ENCODE measurements at places on chromosomes 5 and 9. TPM values are rescaled to one million over a fixed set of nuclear protein-coding genes. Genes with fewer than 3 reads are reported as not detected.

- H3K27me3 ChIP-seq = no peaks in the 10 kb centered on the region
- no peak overlapping the region for H3K27ac ChIP-seq
- no peak for DNase-seq
These were observed 33.1 kb downstream of the RANBP6 start for GRCh38 chr9:5982317-5982716.

DNA sequence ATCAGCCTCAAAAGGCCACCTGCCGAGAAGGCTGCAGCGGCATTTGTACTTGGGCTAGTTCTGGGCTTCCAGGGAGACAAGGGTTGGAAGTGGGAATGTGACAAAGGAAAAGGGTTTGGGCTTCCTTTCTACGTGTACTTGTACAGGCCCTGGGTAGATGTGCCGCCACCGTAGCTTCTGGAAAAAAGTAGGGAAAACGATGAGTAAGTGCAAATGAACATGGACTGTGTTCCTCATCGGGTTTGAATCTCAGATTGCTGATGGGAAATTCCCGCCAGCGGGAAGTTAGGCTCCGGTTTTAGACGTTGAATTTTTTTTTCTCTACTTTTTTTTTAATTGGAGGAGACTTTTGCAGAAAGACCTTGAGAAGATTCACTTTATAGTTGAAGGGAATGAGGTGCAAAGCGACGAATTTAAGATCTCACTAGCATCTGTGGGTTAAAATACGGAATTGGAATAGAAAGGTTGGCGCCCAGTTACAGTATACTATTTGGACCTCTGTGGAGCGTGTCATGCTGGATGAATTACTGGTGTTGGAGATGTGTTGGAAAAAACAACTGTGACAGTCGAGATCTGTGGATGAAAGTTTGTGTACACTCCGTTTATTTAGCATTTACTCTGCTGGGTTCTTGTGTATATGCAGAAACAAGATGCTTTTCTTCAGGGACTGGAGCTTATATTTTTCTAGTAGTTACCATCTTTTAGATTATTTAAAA lies 1.2 kb downstream of the G3BP1 start:
- no peak for DNase-seq
- peaks cover 14% of the 10 kb centered on the region for H3K36me3 ChIP-seq
- H3K27me3 ChIP-seq = no peaks in the 10 kb centered on the region
- H3K4me3 ChIP-seq = peak overlapping the region; percentile 99
- H3K27ac ChIP-seq = peak overlapping the region; percentile 94

- H3K36me3 ChIP-seq = no peaks in the 10 kb centered on the region
- no peak overlapping the region for H3K27ac ChIP-seq
- no peaks in the 10 kb centered on the region for H3K27me3 ChIP-seq
- no peaks in the 10 kb centered on the region for H3K4me1 ChIP-seq
These were observed 46.0 kb downstream of the VAV2 start for GRCh38 chr9:133945977-133946753.

ANP32B gene
- total RNA-seq = 145 TPM

ABITRAM gene
- 11.4 TPM for total RNA-seq

- no peak within 1 kb of the TSS for H3K27ac ChIP-seq
- no peak within 1 kb of the TSS for H3K4me3 ChIP-seq
- peak; percentile 89 for DNase-seq
- H3K27me3 ChIP-seq = no peaks in the 10 kb centered on the region
These were observed at the start of gene PTGES for GRCh38 chr9:129752900-129753729. TSS of gene PTGES (minus strand) at chr9:129753042. CDS start at chr9:129753012, 30 bp downstream.

GRCh38 chr5:180486636-180487149 lies 7.5 kb upstream of the CNOT6 start:
- no peaks in the 10 kb centered on the region for H3K36me3 ChIP-seq
- H3K27me3 ChIP-seq = no peaks in the 10 kb centered on the region
- H3K4me1 ChIP-seq = no peaks in the 10 kb centered on the region

BTNL9 gene
- total RNA-seq = not detected

- no peaks in the 10 kb centered on the region for H3K36me3 ChIP-seq
- no peak overlapping the region for H3K4me3 ChIP-seq
- H3K27ac ChIP-seq = no peak overlapping the region
- H3K4me1 ChIP-seq = peaks cover 4% of the 10 kb centered on the region
- no peak for DNase-seq
These were observed 372.7 kb downstream of the TMEM38B start for GRCh38 chr9:106066940-106067524.

SHROOM1 gene
- 9.0 TPM for total RNA-seq

SLC36A2 gene
- total RNA-seq = 0.45 TPM

ARHGEF37 gene
- total RNA-seq = 1.3 TPM

DNA sequence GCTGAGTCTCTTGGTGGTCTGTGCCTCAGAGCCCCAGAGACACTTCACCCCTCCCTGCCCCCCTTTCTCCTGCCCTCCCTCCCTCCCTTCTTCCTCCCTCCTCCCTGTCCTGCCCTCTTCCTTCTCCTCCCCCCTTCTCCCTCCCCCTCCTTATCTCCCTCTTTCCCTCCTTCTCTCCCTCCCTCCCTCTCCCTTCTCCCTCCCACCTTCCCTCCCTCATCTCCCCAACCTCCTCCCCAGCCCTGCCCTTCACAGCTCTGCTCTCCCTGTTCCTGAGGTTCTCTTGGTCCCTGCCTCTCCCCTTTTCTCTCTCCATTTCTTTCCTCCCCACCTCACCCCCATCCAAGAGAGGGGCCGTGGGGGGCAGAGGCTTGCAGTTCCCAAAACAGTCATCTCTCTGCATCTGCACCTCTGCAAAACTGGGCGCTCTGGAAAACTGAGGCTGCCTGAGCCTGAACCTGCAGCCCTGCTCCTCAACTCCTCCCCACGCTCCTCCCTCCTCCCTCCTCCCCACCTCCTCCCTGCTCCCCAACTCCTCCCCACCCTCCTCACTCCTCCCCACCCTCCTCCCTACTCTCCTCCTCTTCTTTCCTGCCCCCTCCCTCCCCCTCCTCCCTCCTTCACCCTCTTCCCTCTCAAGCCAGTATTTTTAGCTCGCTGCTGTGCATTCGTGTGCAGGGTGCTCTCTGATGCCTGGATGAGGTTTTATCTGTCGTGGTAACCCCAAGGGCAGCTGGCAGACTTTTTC lies 219.1 kb downstream of the C9orf50 start:
- H3K27ac ChIP-seq = peak overlapping the region; percentile 68
- H3K36me3 ChIP-seq = no peaks in the 10 kb centered on the region
- no peak overlapping the region for H3K4me3 ChIP-seq

GRCh38 chr5:92543201-92543600 lies 1037.8 kb downstream of the NR2F1-AS1 start:
- no peaks in the 10 kb centered on the region for H3K36me3 ChIP-seq
- no peaks in the 10 kb centered on the region for H3K27me3 ChIP-seq

PRDM9 gene
- total RNA-seq = not detected

- H3K27me3 ChIP-seq = no peaks in the 10 kb centered on the region
- H3K4me3 ChIP-seq = no peak overlapping the region
- no peak for DNase-seq
- H3K4me1 ChIP-seq = peaks cover 10% of the 10 kb centered on the region
- no peaks in the 10 kb centered on the region for H3K36me3 ChIP-seq
- H3K27ac ChIP-seq = no peak overlapping the region
These were observed 27.2 kb downstream of the SLC25A48 start for GRCh38 chr5:135861641-135862040.

CDKN2B gene
- total RNA-seq = 7.0 TPM

DNA sequence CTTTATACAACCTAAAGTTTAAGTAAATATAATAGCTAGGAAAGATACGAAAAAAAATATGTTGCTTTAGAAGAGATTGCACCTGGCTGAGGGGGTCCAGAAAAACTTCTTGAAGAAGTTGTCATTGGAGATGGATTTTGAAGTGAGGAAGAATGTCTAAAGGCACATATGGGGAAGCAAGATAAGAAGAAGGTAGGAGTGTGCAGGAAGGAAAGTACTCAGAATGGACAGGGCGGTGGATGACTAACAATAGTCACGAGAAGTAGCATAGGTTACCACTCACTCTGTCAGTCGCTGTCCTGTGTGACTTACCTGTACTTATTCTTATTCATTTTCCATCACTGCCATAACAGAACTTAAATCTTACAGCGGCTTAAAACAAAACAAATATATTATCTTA lies 251.6 kb downstream of the GRIA1 start:
- no peaks in the 10 kb centered on the region for H3K36me3 ChIP-seq
- H3K27me3 ChIP-seq = no peaks in the 10 kb centered on the region
- DNase-seq = no peak
- H3K27ac ChIP-seq = no peak overlapping the region
- H3K4me1 ChIP-seq = no peaks in the 10 kb centered on the region
- H3K4me3 ChIP-seq = no peak overlapping the region

DNA sequence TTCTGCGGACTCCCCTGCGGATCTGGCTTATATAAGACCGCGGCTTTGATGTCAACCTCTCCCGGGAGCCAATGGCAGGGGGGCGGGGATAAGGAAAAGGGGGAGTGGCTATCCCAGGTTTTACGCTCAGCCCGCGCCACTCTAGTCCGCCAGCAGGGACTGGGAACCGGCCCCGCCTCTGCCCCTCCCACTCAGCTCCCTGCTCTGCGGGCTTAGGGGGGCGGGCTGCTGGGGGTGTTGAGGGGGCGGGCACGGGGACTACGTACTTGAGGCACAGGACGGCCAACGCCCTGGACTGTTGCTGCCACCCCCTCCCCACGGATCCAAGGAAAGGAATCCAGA lies at the start of gene HAND1:
Gene HAND1, minus strand, starts transcription at position 4 of the 342 bp plus-strand sequence. CDS start 219 bp downstream, outside the sequence.
- peak; percentile 96 for DNase-seq
- H3K4me1 ChIP-seq = peaks cover 4% of the 10 kb centered on the region
- no peak within 1 kb of the TSS for H3K27ac ChIP-seq
- peaks cover 100% of the 10 kb centered on the region for H3K27me3 ChIP-seq
- H3K4me3 ChIP-seq = peak within 1 kb of the TSS; percentile 76
- H3K36me3 ChIP-seq = no peaks in the 10 kb centered on the region

FBLL1 gene
- 1.1 TPM for total RNA-seq

GPR21 gene
- total RNA-seq = not detected

GRCh38 chr9:16417161-16417560 lies 453.3 kb downstream of the BNC2 start:
- no peaks in the 10 kb centered on the region for H3K27me3 ChIP-seq
- H3K27ac ChIP-seq = peak overlapping the region; percentile 40
- no peak overlapping the region for H3K4me3 ChIP-seq
- H3K36me3 ChIP-seq = no peaks in the 10 kb centered on the region

GRCh38 chr9:130296783-130297055 lies 31.2 kb downstream of the HMCN2 start:
- no peak overlapping the region for H3K4me3 ChIP-seq
- no peaks in the 10 kb centered on the region for H3K4me1 ChIP-seq
- H3K36me3 ChIP-seq = no peaks in the 10 kb centered on the region
- no peak overlapping the region for H3K27ac ChIP-seq
- DNase-seq = peak; percentile 42

GRCh38 chr5:153901449-153901848 lies 137.3 kb downstream of the FAM114A2 start:
- no peak overlapping the region for H3K4me3 ChIP-seq
- no peak overlapping the region for H3K27ac ChIP-seq
- H3K36me3 ChIP-seq = no peaks in the 10 kb centered on the region
- H3K4me1 ChIP-seq = no peaks in the 10 kb centered on the region

DNA sequence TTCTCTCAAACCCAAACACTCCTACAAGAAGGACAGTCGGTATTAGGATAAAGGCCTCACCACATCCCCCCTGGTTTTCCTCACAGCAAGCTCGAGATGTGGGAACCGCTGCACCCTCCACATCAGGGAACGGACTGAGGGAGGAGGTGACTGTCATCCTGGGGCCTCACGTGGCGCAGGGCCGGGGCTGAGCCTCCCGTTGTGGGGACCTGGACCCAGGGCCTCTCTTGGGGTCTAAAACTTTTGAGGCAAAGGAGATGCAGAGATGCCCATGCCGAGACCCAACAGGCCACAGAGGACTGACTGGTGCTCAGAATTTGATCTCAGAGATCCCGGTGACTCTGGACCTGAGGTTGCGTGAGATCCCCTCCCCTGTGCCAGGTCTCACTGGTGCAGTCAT lies 72.7 kb downstream of the MRPL36 start:
- no peaks in the 10 kb centered on the region for H3K4me1 ChIP-seq
- no peaks in the 10 kb centered on the region for H3K36me3 ChIP-seq
- no peaks in the 10 kb centered on the region for H3K27me3 ChIP-seq
- peak; percentile 31 for DNase-seq
- H3K4me3 ChIP-seq = no peak overlapping the region

HDHD3 gene
- total RNA-seq = 25.1 TPM

GFPT2 gene
- total RNA-seq = 37.3 TPM

DNA sequence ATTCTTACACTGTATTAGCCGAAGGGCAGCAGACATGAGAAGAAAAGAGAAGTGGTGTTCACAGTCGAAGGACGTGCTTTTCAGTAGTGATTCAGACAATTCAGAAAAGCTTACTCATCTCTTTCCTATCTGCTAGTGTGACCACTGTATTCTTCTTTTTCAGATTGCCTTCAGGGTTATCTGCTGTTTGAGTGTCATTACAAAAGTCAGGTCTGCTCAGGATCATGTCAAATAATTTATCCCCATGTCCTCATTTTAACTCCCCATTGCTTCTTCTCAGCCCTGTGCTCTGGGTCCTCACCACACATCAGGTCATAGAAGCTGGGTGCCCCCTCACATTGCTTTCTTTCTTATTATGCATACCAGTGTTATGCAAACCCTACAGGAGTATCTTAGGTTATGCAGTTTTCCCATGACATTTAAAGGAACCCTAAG lies 394.0 kb downstream of the CETN3 start:
- DNase-seq = peak; percentile 49
- no peaks in the 10 kb centered on the region for H3K27me3 ChIP-seq
- no peak overlapping the region for H3K4me3 ChIP-seq
- no peak overlapping the region for H3K27ac ChIP-seq
- H3K4me1 ChIP-seq = peaks cover 6% of the 10 kb centered on the region

- no peak within 1 kb of the TSS for H3K27ac ChIP-seq
- no peaks in the 10 kb centered on the region for H3K36me3 ChIP-seq
- no peaks in the 10 kb centered on the region for H3K4me1 ChIP-seq
- no peak within 1 kb of the TSS for H3K4me3 ChIP-seq
- H3K27me3 ChIP-seq = peaks cover 2% of the 10 kb centered on the region
- peak; percentile 78 for DNase-seq
These were observed at the start of gene F2RL2 for GRCh38 chr5:76622973-76623596. TSS of gene F2RL2 (minus strand) at chr5:76623403. CDS start at chr5:76623230, 173 bp downstream.

GRCh38 chr5:16920109-16920816 lies 15.8 kb downstream of the MYO10 start:
- H3K4me3 ChIP-seq = no peak overlapping the region
- DNase-seq = no peak
- H3K4me1 ChIP-seq = peaks cover 1% of the 10 kb centered on the region

DNA sequence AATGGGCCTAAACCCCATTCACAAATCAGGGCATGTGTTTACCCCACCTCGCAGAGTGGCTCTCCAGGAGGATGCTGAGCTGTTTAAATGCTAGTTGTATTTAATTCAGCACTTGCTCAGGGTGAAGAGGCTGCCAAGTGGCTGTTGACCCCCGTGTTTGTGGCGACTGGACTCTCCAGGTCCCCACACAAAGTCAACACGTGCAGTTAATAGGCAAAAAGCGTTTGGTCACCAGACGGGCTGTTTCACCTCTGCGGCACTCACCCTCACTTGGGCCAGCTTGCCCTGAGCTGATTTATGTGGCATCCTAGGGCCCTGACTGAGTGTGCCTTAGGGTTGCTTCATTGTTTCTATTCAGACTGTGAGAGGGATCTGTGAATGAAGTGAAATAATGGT lies 152.3 kb downstream of the GAS1 start:
- peak overlapping the region; percentile 97 for H3K27ac ChIP-seq
- H3K4me1 ChIP-seq = no peaks in the 10 kb centered on the region
- no peak overlapping the region for H3K4me3 ChIP-seq
- no peaks in the 10 kb centered on the region for H3K36me3 ChIP-seq
- DNase-seq = no peak

Measured in endodermal cell (in vitro differentiated cells).